Activated CD4-positive, alpha-beta memory T cell treated with anti-CD3 and anti-CD28 coated beads for 36 hours (primary cell): ENCODE measurements at places on chromosomes 13 and 19. TPM values are rescaled to one million over a fixed set of nuclear protein-coding genes. Genes with fewer than 3 reads are reported as not detected.

DNA sequence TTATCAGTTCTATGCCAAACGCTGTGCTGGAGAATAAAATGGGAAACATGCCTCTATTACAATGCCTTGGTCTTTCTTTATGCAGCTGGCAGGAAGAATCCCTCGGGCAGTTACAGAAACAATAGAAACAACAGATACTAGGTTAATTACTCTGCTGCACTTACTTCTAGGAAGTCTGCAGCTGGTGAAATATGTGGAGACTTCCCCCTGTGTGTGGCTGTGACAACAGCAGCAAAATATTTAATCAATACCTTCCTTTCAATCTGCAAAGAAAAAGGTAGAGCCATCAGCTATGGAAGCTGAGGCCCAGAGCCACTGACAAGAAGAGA lies 9.9 kb downstream of the STOML3 start:
- peaks cover 5% of the 10 kb centered on the region for H3K27me3 ChIP-seq
- peaks cover 2% of the 10 kb centered on the region for H3K36me3 ChIP-seq
- no peak overlapping the region for H3K27ac ChIP-seq
- no peak overlapping the region for H3K4me3 ChIP-seq
- no peak for DNase-seq
- H3K4me1 ChIP-seq = no peaks in the 10 kb centered on the region

DNA sequence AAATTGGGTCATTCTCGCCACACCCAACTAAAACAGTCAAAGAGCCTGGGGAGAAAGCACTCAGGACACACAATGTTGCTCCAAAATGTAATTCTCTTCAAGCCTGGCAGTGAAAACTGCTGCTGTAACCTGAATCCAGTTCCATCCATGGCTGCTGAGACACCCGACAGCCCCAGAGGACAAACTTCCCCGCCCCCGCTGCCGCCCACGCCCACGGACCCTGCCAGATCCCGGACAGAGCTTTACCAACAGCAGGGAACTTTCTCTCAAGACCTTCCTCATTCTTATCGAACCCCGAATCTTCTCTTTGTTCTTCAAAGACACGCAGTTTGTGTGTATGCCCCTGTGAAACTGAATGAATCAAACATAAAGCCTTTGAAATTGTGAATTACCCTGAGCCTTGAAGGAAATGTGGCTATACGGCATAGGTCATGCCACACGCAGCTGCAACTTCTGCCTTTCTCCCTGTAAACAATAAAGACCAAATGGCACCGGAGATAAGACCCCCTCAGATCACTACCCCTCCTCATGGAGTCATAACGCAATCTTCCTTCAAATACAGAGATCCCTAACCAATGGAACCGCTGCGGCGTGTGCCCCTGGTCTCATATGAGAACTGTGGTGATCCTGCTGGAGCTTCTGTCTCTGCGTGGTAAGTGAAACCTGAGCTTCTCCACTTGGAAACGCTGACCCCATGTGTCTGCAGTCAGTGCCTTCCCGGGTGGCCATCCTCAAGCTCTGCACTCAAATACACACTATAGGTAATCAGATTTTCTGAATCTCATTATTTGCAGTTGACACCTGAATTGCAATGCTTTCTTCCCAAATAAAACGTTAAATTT lies 4.8 kb upstream of the LAMP1 start:
- peak; percentile 38 for DNase-seq
- peaks cover 33% of the 10 kb centered on the region for H3K27me3 ChIP-seq
- peaks cover 6% of the 10 kb centered on the region for H3K36me3 ChIP-seq
- H3K4me3 ChIP-seq = peak overlapping the region; percentile 42
- H3K4me1 ChIP-seq = peaks cover 19% of the 10 kb centered on the region
- H3K27ac ChIP-seq = no peak overlapping the region

RPS5 gene
- 1,415 TPM for total RNA-seq

GRCh38 chr13:89936256-89936655 lies 1411.2 kb upstream of the MIR17HG start:
- H3K4me1 ChIP-seq = no peaks in the 10 kb centered on the region
- H3K4me3 ChIP-seq = no peak overlapping the region
- no peaks in the 10 kb centered on the region for H3K36me3 ChIP-seq
- no peak overlapping the region for H3K27ac ChIP-seq

MEIOSIN gene
- not detected for total RNA-seq

PROZ gene
- total RNA-seq = not detected

GRCh38 chr19:58556622-58557220 lies 1.7 kb downstream of the UBE2M start:
- peaks cover 54% of the 10 kb centered on the region for H3K4me1 ChIP-seq
- no peak for DNase-seq
- H3K36me3 ChIP-seq = peaks cover 48% of the 10 kb centered on the region
- H3K4me3 ChIP-seq = peak overlapping the region; percentile 99
- no peaks in the 10 kb centered on the region for H3K27me3 ChIP-seq

DNA sequence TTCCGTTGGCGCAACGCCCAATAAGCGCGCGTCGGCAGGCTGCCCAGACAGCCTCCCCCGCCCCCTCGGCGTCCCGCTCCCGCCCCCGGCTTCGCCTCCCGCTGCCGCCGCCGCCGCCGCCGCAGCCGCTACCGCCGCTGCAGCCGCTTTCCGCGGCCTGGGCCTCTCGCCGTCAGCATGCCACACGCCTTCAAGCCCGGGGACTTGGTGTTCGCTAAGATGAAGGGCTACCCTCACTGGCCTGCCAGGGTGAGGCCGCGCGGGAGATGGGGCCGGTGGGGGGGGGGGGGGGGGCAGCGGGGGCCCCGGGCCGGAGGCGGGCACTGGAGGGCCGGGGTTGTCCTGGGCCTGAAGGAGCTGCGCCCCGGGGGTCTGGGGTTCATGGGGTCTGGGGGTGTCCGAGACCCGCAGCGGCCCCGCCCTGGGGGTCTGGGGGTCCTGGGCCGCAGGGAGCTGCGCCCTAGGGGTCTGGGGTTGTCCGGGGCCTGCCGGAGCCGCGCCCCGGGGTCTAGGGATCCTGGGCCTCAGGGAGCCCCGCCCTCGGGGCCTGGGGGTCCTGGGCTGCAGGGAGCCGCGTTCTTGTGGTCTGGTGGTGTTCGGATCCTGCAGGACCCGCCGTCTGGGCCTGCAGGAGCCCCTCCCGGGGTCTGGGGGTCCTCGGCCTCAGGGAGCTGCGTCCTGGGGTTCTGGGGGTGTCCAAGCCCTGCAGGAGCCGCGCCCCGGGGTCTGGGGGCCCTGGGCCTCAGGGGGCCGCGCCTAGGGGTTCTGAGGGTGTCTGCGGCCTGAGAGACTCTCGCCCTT lies at the start of gene HDGFL2:
Gene HDGFL2 (plus strand): TSS at position 124 of the 801 bp plus-strand sequence. CDS start 54 bp downstream, at position 178.
- H3K4me3 ChIP-seq = peak within 1 kb of the TSS; percentile 73
- no peaks in the 10 kb centered on the region for H3K27me3 ChIP-seq
- H3K4me1 ChIP-seq = peaks cover 21% of the 10 kb centered on the region
- H3K27ac ChIP-seq = no peak within 1 kb of the TSS
- DNase-seq = no peak
- peaks cover 7% of the 10 kb centered on the region for H3K36me3 ChIP-seq

- no peak for DNase-seq
- H3K4me1 ChIP-seq = no peaks in the 10 kb centered on the region
- peaks cover 5% of the 10 kb centered on the region for H3K27me3 ChIP-seq
Measured at GRCh38 chr13:94784066-94784465, 71.7 kb upstream of the SOX21 start.

DNA sequence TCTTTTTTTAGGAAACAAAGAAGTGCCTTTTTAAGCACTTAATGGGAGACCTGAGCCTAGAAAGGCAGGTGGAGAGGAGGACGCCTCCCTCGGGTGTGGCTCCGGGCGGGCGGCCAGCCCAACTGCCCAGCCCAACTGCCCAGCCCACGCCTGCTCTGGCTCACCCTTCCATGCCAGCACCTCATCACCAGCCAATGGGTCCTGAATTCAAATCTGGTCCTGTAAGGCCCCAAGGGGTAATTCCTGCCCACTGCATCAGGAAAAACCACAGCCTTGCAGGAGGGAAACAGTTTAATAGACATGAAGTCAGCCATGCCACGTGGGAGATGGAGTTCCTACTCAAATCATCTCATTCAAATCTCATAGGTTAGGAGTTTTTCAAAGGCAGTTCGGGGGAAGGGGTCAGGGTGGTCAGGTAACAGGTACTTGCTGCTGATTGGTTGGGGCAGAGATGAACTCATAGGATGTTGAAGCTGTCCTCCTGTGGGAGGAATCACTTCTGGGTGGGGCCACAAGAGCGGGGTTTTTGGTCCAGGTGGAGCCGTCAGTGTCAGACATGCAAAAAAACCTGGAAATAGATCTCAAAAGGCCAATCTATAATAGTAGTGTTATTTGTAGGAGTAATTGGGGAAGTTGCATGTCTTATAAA lies 64.9 kb downstream of the HSPH1 start:
- peaks cover 35% of the 10 kb centered on the region for H3K27me3 ChIP-seq
- no peak for DNase-seq
- no peaks in the 10 kb centered on the region for H3K36me3 ChIP-seq
- H3K4me3 ChIP-seq = no peak overlapping the region
- H3K4me1 ChIP-seq = no peaks in the 10 kb centered on the region

DNA sequence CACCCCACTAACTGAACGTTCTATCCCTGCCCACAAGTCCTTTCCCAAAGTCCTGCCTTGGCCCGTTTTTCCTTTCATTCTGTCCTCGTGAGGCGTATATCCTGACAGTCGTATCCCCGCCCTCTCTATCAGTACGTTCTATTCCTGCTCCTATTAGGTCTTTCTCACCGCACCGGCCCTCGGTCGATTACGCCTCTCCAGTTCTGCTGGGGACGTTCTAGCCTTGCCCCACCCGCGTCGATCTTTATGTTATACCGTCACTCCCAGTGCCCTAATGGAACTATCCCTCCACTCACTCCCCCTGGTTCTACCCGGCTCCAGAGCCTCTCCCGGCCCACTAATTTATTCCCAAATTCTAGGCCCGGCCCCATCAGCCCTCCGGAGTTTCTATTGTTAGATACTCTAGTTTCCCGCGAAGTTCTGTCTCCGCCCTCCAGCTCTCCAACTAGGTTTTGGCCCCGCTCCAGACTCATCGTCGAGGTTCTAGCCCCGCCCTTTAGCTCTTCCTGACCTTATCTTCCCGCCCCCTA lies 2.0 kb downstream of the PLAUR start:
- peaks cover 17% of the 10 kb centered on the region for H3K36me3 ChIP-seq
- no peak for DNase-seq
- H3K27ac ChIP-seq = peak overlapping the region; percentile 63

ZNF835 gene
- 2.2 TPM for total RNA-seq

PSG3 gene
- not detected for total RNA-seq

DNA sequence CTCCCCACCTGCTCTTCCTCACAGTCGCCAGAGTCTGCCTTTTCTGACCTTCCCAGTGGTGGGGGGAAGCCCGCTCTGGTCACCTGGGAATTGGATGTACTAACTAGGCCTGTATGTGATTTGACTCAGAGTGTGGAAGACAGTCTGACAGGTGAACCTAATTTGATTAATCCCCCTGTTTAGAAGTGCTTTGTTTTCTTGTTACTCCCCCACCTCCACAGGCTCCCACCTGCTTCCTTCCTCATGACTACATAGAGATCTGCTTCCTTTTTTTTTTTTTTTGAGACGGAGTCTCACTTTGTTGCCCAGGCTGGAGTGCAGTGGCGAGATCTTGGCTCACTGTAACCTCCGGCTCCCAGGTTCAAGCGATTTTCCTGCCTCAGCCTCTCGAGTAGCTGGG lies 44.0 kb downstream of the COG3 start:
- H3K4me3 ChIP-seq = no peak overlapping the region
- peaks cover 7% of the 10 kb centered on the region for H3K4me1 ChIP-seq
- no peaks in the 10 kb centered on the region for H3K27me3 ChIP-seq
- no peak for DNase-seq
- H3K36me3 ChIP-seq = peaks cover 27% of the 10 kb centered on the region
- H3K27ac ChIP-seq = peak overlapping the region; percentile 59

C5AR1 gene
- total RNA-seq = not detected

DNA sequence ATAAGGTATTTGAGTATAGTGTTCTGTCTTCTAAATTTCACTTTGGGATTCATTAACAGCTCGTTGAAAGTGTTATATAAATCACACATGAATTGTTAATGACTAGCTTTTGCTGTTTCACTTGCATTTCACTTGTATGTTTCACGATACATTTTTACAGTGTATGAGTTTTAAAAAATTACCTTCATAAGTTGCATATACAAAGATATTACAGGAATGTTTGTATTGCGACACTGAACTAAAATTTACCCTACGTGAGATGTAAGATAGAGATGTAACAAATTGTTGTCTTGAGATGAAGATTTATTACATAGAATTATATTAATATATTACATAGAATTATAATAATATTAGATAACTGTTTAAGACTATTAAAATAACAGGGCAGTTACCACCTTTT lies 1.5 kb downstream of the CDC16 start:
- DNase-seq = no peak
- peak overlapping the region; percentile 91 for H3K4me3 ChIP-seq
- H3K4me1 ChIP-seq = peaks cover 25% of the 10 kb centered on the region
- H3K27me3 ChIP-seq = no peaks in the 10 kb centered on the region
- peaks cover 33% of the 10 kb centered on the region for H3K36me3 ChIP-seq

- no peak overlapping the region for H3K4me3 ChIP-seq
- H3K27me3 ChIP-seq = no peaks in the 10 kb centered on the region
- H3K36me3 ChIP-seq = no peaks in the 10 kb centered on the region
- peak overlapping the region; percentile 92 for H3K27ac ChIP-seq
- DNase-seq = peak; percentile 74
Measured at GRCh38 chr19:35216833-35217648, 11.5 kb downstream of the FAM187B start.

- H3K4me1 ChIP-seq = peaks cover 2% of the 10 kb centered on the region
- no peak overlapping the region for H3K27ac ChIP-seq
- H3K27me3 ChIP-seq = peaks cover 29% of the 10 kb centered on the region
- no peak overlapping the region for H3K4me3 ChIP-seq
- no peaks in the 10 kb centered on the region for H3K36me3 ChIP-seq
Measured at GRCh38 chr13:109834973-109835720, 48.8 kb upstream of the IRS2 start.

DNA sequence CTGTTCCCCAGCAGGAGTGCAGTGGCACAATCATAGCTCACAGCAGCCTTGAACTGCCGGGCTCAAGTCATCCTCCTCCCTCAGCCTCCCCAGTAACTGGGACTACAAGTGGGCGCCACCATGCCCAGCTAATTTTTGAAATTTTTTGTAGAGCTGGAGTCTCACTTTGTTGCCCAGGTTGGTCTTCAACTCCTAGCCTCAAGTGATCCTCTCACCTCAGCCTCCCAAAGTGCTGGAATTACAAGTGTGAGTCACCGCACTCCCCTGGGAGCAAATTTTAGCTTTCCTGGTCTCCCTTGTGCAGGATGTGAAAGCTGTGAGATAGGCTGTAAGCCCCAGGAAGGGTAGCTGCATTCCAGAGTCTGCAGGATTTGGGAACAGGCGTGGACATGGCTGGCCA lies 5.4 kb upstream of the GARRE1 start:
- H3K4me1 ChIP-seq = peaks cover 7% of the 10 kb centered on the region
- no peak overlapping the region for H3K4me3 ChIP-seq
- no peak for DNase-seq
- H3K27ac ChIP-seq = no peak overlapping the region
- no peaks in the 10 kb centered on the region for H3K27me3 ChIP-seq
- H3K36me3 ChIP-seq = no peaks in the 10 kb centered on the region

- no peaks in the 10 kb centered on the region for H3K4me1 ChIP-seq
- H3K36me3 ChIP-seq = no peaks in the 10 kb centered on the region
- H3K4me3 ChIP-seq = no peak overlapping the region
- no peak overlapping the region for H3K27ac ChIP-seq
Measured at GRCh38 chr13:58573743-58574142, 942.2 kb downstream of the PCDH17 start.

FAM98C gene
- total RNA-seq = 29.8 TPM

CLEC17A gene
- total RNA-seq = 0.85 TPM

- peak within 1 kb of the TSS; percentile 84 for H3K4me3 ChIP-seq
- no peak for DNase-seq
- peak within 1 kb of the TSS; percentile 87 for H3K27ac ChIP-seq
- peaks cover 4% of the 10 kb centered on the region for H3K36me3 ChIP-seq
- H3K4me1 ChIP-seq = peaks cover 16% of the 10 kb centered on the region
Measured at GRCh38 chr19:1811942-1812425, at the start of gene ATP8B3. Gene ATP8B3, minus strand, starts transcription at chr19:1812276. Its CDS starts 540 bp downstream, at chr19:1811736.

NLRP9 gene
- not detected for total RNA-seq
